Activated CD4-positive, CD25-positive, alpha-beta regulatory T cell treated with anti-CD3 and anti-CD28 coated beads, Interleukin-2, amount 50 U/mL, for 16 hours (primary cell): ENCODE measurements at places on chromosomes 3 and 15.

- no peak for DNase-seq
These were observed 217.3 kb downstream of the SUCLG2 start for GRCh38 chr3:67437090-67437489.

GRCh38 chr15:39869858-39870515 lies 50.1 kb downstream of the GPR176 start:
- no peak for DNase-seq

- DNase-seq, result no peak
These were observed 24.8 kb downstream of the ANAPC13 start for GRCh38 chr3:134460965-134461364.

- DNase-seq, result no peak
These were observed 14.8 kb downstream of the PBRM1 start for GRCh38 chr3:52670621-52671521.

DNA sequence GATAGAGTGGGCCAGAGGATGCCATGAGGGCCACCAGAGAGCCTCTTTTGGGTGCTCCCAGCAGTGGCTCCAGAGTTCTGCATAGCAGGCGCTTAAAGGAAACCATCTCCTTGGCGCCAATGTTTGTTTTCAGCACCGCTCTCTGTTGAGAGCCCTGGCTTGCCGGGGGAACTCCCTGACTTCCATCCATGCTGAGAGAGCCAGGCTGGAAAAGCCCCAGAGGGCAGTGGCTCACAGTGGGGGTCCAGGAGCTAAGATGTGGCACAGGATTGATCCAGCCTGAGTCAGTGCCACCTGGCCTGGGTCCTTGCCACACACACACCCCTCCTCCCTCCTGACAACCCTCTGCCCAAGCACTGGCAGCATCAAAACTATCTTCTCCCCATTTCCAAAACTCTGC lies 50.4 kb upstream of the HACD2 start:
- DNase-seq, result no peak

- DNase-seq, result no peak
These were observed 21.0 kb downstream of the SLCO2A1 start for GRCh38 chr3:134008630-134009156.
